ENCODE measurements at places on chromosomes 3 and 15.

DNA sequence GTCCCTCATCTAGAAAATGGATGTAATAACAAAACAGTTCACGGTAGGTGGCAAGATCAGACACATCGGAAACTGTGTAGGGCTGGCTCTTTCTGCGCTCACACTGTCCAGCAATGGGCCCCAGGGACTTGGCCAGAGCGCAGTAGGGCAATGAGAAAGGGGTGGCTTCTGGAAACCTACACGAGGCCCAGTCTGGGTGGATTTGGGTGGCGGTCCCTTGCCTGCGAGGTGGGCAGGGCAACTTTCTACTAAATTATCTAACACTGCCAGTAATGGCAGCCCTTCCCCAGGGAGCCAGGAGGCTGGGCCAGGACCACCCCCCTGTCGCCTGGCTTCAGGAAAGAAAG is 2.1 kb upstream of the TNK2 start:
- no peak for DNase-seq

GRCh38 chr15:70781236-70781635 is 17.9 kb upstream of the UACA start:
- DNase-seq = no peak

GRCh38 chr3:169579116-169579710 is 84.3 kb downstream of the MECOM start:
- no peak for DNase-seq

DNA sequence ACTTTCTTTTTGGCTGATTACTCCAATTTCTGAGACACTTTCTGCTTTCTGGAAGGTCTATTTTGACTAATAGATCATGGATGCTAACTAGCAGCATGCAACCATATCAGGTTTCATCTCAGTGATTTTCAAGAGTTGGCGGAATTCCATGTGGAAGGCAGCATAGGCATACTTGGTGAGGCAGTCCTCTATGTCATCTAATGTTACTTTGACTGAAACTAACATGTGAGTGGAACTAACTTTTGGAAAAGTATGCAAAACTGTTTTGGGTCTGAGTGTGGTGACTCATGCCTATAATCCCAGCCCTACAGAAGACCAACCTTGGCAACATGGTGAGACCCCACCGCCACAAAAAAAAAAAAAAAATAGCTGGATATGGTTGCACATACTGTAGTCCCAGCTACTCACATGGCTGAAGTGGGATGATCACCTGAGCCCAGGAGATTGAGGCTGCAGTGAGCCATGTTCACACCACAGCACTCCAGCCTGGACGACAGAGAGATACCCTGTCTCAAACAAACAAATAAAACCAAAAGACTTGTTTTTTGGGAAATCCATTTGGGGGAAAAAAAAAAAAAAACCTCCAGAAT is 1033.7 kb downstream of the ROBO1 start:
- no peak for DNase-seq

DNA sequence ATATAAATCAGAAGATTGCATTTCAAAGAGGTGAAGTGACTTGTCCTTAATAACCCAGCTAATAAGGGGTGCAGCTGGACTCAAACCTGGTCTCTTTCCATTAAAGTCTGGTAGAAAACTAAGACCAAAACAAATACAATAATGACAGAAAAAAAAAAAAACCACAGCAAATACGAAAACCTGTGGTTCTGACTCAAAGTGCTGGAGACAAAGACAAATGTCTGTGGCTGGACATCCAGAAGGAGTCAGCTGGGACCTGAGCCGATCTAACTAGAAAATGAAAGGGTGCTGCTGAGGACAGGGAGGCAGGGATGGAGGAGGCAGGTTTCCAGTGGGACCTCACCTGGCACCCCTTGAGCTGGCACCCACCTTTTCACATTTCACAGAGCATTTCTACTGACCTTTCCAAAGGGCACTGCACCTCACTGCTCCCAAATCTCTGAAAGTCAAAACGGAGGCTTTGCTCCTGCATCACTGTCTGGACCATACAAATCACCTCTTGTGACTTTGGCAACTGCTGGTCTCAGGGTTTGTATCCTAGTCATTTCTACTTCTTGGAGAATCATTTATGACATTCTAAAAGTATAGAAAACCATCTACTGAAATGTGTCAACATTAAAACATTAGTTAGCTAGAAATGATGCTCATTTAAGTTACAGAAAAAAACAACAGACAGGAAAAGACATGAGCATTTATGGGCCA is 61.7 kb downstream of the CCNL1 start:
- no peak for DNase-seq

DNA sequence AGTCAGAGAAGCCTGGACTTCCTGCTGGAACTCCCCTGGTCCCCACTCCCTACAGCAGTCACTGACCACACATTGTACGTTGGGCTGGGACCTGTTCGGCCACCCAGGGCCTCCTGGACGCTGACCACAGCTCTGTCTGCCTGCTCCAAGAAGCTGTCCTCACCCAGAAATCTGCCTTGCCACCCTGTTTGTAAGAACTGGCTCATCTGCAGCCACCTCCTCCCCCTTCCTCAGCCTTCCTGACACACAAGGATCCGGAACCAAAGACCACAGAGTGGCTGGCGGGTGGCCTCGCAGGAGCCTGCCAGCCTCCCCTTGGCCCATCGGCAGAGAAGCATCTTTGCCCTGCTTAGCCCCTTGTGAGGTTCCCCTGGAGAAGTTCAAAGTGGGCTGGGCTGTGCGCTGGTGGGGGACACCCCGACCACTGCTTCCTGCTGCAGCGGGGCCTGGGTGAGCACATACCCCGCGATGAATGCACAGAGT is 91.9 kb downstream of the PCSK6 start:
- no peak for DNase-seq

DNA sequence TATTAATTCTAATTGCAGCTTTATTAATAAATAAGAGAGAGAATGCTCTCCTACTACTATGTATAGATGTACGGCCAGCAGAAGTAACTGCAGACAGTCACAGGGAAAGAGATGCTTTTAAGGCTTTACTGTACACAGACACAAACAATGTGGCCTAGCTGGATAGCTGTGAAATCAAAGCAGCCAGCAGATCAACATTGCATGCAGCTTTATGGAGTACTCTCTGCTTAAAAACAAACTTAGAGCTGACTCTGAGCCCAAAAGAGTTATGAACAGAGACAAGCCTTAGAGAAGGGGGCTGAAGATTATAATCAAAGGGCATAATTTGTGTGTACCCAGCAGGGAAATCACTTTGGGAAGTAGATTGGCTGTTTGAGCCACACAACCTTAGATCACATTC is 47.2 kb downstream of the CADM2 start:
- no peak for DNase-seq

- DNase-seq = no peak
Observed at GRCh38 chr3:177831361-177831760, 634.1 kb upstream of the TBL1XR1 start.

GRCh38 chr3:106247902-106248684 is 379.3 kb upstream of the CBLB start:
- DNase-seq = no peak

- no peak for DNase-seq
Observed at GRCh38 chr15:73293773-73294172, 75.0 kb downstream of the HCN4 start.

- no peak for DNase-seq
Observed at GRCh38 chr15:28919679-28920655, 34.2 kb downstream of the APBA2 start.
